ENCODE measurements at places on chromosomes 12 and 14. TPM values are rescaled to one million over a fixed set of nuclear protein-coding genes. Genes with fewer than 3 reads are reported as not detected.

Gene OAS3
- 17.7 TPM for polyA plus RNA-seq

Gene TBX3
- not detected for polyA plus RNA-seq

Gene OR4M1
- polyA plus RNA-seq: not detected

- no peaks in the 10 kb centered on the region for H3K36me3 ChIP-seq
- peak; percentile 36 for DNase-seq
- H3K4me1 ChIP-seq: peaks cover 53% of the 10 kb centered on the region
- H3K27ac ChIP-seq: no peak overlapping the region
- H3K4me3 ChIP-seq: no peak overlapping the region
Measured at GRCh38 chr12:124543052-124543589, 24.3 kb downstream of the NCOR2 start.

- peaks cover 19% of the 10 kb centered on the region for H3K4me1 ChIP-seq
- H3K36me3 ChIP-seq: no peaks in the 10 kb centered on the region
- H3K4me3 ChIP-seq: no peak overlapping the region
- no peaks in the 10 kb centered on the region for H3K27me3 ChIP-seq
- DNase-seq: no peak
Measured at GRCh38 chr12:1800401-1801302, 19.7 kb upstream of the LRTM2 start.

DNA sequence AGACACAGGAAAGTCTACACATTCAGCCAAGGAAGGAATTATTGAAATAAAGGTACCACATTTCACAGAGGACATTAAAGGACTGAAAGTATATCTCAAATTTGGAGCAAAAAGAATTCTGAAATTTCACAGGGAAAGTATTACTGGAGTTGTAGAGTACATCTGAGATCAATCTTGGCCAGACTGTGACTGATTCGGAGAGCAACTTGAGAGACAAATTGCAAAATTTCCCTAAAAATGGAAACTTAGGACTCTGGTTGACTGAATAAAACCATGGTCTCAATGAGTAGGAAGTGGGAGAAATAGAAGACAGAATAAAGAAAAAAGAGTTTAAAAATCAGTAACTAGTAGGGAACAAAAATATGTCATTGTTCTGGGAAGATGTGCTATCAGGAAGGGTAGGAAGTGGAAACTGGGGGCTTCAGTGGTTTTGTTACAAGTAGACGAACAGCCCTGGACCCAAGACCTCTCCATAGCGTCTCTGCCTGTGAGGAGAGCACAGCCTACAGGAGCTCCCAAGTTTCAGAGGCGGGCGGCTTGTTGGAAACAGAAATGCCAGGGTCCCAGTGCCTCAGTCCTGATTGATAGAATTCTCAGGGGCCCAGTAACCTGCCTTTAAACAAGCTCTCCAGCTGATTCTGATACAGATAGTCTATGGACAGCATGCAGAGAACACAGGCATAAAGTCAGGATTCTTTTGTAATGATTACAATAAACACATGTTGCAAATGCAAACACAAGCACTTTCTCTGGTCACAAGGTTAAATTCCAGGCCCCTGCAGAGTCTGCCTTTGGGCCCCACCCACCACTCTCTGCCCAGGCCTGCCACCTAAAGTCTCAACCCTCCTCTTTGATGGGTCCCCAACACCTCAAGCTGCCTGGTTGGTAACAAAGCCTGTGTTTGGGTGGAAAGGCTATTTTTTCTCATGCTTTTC, 63.1 kb downstream of the BBS10 start:
- H3K4me3 ChIP-seq: no peak overlapping the region
- H3K4me1 ChIP-seq: no peaks in the 10 kb centered on the region
- no peak overlapping the region for H3K27ac ChIP-seq
- no peaks in the 10 kb centered on the region for H3K36me3 ChIP-seq
- no peak for DNase-seq

GRCh38 chr14:74333909-74334308, 14.4 kb upstream of the VRTN start:
- no peak overlapping the region for H3K27ac ChIP-seq
- H3K27me3 ChIP-seq: no peaks in the 10 kb centered on the region
- no peak overlapping the region for H3K4me3 ChIP-seq
- DNase-seq: no peak

- H3K27me3 ChIP-seq: no peaks in the 10 kb centered on the region
- peak overlapping the region; percentile 53 for H3K4me3 ChIP-seq
- peak overlapping the region; percentile 90 for H3K27ac ChIP-seq
- DNase-seq: no peak
- peaks cover 47% of the 10 kb centered on the region for H3K4me1 ChIP-seq
Measured at GRCh38 chr14:73762375-73762822, 48.2 kb upstream of the PNMA1 start.

DNA sequence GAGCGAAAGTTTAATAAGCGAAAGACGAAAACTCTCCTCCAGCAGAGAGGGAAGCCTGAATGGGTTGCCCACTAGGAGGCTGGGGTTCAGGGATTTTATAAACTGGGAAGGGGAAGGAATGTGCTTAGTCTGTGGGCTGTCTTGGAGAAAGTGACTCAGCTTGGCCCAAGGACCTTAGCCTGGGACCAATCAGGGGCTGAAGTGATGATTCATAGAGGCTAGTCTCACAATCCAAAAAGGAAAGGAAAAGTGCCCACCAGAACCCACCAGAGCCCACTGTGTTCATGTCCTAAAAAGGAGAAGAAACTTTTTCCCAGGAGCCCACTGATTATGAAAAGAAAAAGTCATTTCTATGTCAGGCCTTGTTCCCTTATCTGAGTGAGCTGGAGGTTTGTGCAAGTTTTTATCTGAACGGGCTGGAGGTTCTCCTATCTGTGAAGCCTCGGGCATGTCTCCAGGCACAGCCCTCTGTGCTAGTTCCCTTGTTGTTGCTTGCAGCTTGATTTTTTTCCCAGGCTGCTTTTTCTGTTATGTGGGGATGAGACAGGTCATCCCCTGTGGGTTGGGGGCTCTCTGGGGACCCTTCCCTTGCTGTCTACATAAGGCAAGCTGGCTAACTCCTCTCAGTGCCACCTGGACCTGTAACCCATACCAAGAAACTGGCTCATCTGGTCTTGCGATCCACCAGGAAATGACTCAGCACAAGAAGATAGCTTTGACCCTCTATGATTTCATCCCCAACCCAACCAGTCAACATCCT, 8.3 kb upstream of the GOLGA5 start:
- no peaks in the 10 kb centered on the region for H3K27me3 ChIP-seq
- H3K4me1 ChIP-seq: no peaks in the 10 kb centered on the region
- DNase-seq: no peak
- H3K4me3 ChIP-seq: no peak overlapping the region
- H3K27ac ChIP-seq: no peak overlapping the region

- peaks cover 11% of the 10 kb centered on the region for H3K4me1 ChIP-seq
- DNase-seq: no peak
- H3K27me3 ChIP-seq: no peaks in the 10 kb centered on the region
- H3K4me3 ChIP-seq: no peak overlapping the region
- no peaks in the 10 kb centered on the region for H3K36me3 ChIP-seq
Measured at GRCh38 chr12:91994208-91994797, 151.3 kb downstream of the BTG1 start.

Measured in CD4-positive, CD25-positive, alpha-beta regulatory T cell (primary cell).